ENCODE measurements at places on chromosomes 3 and 15. TPM values are rescaled to one million over a fixed set of nuclear protein-coding genes. Genes with fewer than 3 reads are reported as not detected.

PDZRN3 gene
- total RNA-seq: 0.24 TPM

PRR23A gene
- total RNA-seq: not detected

GOLGA8T gene
- total RNA-seq: not detected

FBXW12 gene
- not detected for total RNA-seq

SCAANT1 gene
- not detected for total RNA-seq

ADAMTSL3 gene
- total RNA-seq: 1.9 TPM

DLL4 gene
- total RNA-seq: under 0.01 TPM

CCK gene
- 0.96 TPM for total RNA-seq

C3orf49 gene
- not detected for total RNA-seq

C2CD4A gene
- 0.21 TPM for total RNA-seq

GOLGA6A gene
- not detected for total RNA-seq

LTK gene
- total RNA-seq: not detected

CTXND1 gene
- total RNA-seq: not detected

LIPH gene
- total RNA-seq: 3.9 TPM

RNF7 gene
- total RNA-seq: 39.9 TPM

TRIM42 gene
- total RNA-seq: not detected

NLGN1 gene
- 0.21 TPM for total RNA-seq

IMPG2 gene
- under 0.01 TPM for total RNA-seq

DOCK3 gene
- total RNA-seq: 0.24 TPM

TIMP4 gene
- 0.48 TPM for total RNA-seq

WDR76 gene
- 7.5 TPM for total RNA-seq

ZNF80 gene
- total RNA-seq: not detected

IFT80 gene
- total RNA-seq: 13.7 TPM

GRM2 gene
- total RNA-seq: under 0.01 TPM

CRABP1 gene
- total RNA-seq: not detected

CYP11A1 gene
- total RNA-seq: not detected

DUT gene
- 49.2 TPM for total RNA-seq

EDC3 gene
- 4.0 TPM for total RNA-seq

SPINK8 gene
- not detected for total RNA-seq

Data from tracheal epithelial cell (primary cell).